Stimulated activated CD8-positive, alpha-beta memory T cell treated with anti-CD3 and anti-CD28 coated beads, Interleukin-2, amount 100 ng/mL, for 1 hour (primary cell): ENCODE measurements at places on chromosomes 12 and 14.

- peak; percentile 35 for DNase-seq
Measured at GRCh38 chr12:106903241-106903945, 52.3 kb upstream of the TMEM263 start.

GRCh38 chr14:75917322-75917945 is 64.4 kb downstream of the TGFB3 start:
- no peak for DNase-seq

DNA sequence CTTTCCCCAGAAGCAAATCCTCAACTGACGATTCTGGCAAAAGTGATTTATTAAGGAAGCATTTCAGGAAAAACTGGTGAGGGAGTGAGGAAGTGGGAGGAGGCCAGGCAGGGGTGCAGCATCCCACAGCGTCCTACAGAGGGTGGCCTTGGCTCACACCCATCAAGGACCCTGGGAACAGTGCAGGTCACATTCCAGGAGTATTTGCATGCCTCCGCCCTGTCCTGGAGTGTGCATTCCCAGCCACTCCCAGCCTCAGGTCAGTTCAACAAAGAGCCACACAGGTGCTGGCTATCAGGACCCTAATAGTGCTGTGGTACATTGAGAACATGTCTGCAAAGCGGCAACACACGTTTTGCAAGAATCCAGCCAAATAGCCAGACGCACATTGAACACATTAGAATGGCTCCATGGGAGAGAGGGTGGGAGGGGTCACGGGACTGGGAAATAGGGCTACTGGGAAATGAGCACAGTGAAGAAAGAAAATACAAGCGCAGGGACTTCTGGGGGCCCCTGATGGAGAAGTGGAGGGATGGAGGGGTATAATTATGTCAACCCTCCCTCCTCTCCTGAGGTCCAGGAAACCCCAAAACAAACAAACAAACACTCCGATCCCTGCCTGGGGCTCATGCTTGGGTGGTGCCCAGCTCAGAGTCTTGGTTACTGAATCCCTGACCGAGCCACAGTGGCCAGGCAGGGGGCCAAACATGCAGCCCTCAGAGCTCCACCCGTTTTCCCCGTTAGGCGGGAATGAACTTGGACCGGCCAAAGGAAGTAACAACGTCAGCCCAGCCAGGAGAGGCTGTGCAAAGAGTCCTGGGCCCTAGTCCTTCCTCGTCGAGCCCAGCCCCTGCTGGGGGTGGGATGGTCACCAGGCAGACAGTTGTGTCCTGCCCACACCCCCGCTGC is 36.5 kb downstream of the CMKLR1 start:
- DNase-seq = no peak

GRCh38 chr14:102256716-102257115 is 48.2 kb downstream of the MOK start:
- no peak for DNase-seq

DNA sequence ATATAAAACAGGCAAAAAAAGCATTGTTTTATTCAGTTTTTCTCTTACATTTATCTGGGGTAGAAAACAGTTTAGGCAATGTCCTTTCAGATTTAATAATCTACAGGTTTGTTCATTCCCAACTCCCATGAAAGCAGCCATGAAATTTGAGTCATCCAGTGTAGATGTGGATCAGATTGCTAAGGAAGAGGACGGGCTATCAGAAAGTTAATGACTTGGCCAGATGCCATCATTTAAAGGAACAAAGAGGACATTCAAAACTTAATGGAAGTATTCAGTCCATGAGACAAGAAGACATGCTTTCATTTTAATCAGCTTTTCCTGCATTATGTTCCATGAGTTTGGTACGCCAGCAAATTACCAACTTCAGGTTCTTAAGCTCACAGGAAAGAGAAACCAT is 31.1 kb upstream of the POC1B start:
- no peak for DNase-seq

- no peak for DNase-seq
Measured at GRCh38 chr14:61145034-61145902, 135.9 kb downstream of the TMEM30B start.

- no peak for DNase-seq
Measured at GRCh38 chr12:8816448-8817050, 5.9 kb upstream of the A2ML1 start.

- DNase-seq = no peak
Measured at GRCh38 chr12:111363578-111363977, 5.3 kb downstream of the PHETA1 start.

- DNase-seq = no peak
Measured at GRCh38 chr14:67263499-67264149, 22.4 kb downstream of the PALS1 start.

DNA sequence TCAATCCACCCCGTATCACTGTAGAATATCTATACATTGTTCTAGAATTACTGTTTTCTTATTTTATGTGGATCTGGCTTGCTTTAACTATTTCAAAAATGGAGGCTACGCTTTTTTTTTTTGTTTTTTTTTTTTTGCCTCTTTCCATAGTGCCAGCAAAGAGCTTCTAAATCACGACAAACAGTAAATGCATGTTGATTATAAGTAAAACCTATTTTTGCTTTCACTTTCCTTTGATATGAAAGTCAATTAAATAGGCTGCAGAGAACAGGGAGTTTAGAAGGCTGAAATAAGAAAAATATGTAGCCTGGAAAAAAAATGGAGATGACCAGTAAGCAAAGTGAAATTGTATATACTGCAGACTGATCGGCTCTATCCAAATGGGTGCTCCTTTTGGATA is 112.3 kb upstream of the AMIGO2 start:
- DNase-seq = no peak

GRCh38 chr14:64340560-64341196 is 46.5 kb upstream of the ESR2 start:
- no peak for DNase-seq

DNA sequence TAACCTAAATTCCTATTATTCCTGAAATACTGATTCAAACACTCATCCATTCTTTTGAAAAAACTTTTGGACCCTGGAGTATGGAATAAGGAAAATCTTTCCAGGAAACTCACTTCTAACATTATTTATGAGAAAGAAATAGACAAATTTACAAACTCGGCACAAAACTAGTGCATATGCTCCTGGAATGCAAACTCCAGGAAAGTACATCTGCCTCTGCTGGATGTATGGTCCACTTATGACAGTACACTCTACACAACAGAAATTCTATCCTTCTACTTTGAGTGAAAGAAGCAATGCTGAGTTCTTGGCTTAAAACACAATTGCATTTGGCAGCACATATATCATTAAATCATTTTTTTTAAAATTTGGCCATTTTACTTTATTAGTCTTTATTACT is 700.5 kb upstream of the STXBP6 start:
- DNase-seq = no peak

GRCh38 chr12:110577864-110578693 is 5.0 kb downstream of the PPTC7 start:
- no peak for DNase-seq

GRCh38 chr14:35223927-35224326 is 68.3 kb upstream of the PSMA6 start:
- DNase-seq = no peak

DNA sequence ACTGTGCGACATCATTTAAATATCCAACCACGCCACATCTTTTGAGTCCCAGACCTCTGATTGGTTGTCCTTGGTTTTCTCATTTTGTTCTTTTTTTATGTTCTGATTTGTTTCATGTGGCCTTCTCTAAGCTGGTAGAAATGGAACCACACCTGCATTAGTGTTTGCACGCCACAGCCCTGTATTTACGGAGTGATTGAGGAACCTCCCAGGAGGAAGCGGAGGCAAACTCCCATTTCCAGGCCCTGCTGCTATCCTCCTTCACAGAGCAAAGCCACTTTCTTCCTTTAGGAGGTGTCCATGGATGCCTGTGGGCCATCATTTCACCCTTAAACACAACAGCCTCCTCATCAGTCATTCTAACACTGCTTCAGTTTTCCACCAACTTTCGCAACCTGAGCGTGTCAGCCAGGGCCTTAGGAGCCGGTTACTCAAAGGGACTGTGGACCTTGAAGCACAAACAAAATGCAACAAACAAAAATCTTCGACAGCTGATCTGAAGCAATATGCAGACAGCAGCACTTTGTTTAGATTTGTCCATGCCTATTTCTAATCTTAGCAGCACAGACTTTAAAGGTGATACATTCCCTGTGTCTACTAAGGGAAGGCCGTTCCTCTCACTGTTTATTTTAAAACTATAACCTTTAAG is 1258.1 kb upstream of the TMEM132C start:
- no peak for DNase-seq

- peak; percentile 36 for DNase-seq
Measured at GRCh38 chr12:104720339-104721038, 237.6 kb downstream of the SLC41A2 start.

DNA sequence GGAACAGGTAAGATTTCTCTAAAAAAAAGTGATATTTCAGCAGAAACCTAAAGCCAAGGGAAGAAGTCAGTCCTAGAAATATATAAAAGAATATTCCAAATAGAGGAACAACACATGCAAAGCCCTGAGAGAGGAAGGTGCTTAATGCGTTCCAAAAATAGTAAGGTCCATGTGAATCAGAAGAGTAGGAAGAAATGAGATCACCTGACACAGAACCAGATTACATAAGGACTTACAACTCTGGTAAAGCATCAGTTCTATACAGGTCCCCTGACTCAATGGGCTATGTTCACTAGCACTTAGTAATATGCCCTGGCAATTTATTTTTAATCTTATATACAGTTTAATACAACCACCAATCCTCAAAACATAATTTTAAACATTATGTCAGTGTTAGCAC is 30.0 kb downstream of the SENP1 start:
- DNase-seq = no peak

- peak; percentile 68 for DNase-seq
Measured at GRCh38 chr12:123601602-123602489, at the start of gene DDX55. DDX55 (plus strand) TSS chr12:123602099; CDS start chr12:123602149, 50 bp downstream.

DNA sequence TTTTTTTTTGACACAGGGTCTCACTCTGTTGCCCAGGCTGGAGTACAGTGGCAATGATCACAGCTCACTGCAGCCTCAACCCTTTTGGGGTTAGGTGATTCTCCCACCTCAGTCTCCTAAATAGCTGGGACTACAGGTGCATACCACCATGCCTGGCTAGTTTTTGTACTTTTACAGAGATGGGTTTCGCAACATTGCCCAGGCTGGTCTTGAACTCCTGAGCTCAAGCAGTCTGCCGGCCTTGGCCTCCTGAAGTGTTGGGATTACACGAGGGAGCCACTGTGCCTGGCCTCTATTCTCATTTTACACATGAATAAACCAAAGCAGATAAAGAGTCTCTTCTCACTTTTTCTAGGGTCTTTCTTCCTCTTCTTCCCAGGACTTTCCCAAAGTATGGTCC is 3.2 kb downstream of the TOMM20L start:
- DNase-seq = no peak

DNA sequence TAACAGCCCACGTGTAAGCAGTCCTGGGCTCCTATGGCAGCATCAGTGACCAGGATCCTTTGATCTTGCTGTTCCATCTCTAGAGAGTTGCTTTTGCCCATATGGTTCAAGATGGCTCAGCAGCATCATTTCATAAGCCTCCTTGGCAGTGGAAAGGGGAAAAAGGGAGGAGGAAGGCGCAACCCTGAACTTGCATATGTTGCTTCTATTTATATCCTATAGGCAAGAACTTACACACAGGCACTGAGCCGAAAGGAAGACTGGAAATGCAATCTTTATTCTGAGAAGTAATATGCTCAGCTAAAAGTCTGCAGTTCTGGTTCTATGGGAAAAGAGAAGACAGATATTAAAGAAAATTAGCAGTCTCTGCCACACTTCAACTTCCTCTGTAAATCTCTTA is 167.7 kb upstream of the PLXNC1 start:
- no peak for DNase-seq

DNA sequence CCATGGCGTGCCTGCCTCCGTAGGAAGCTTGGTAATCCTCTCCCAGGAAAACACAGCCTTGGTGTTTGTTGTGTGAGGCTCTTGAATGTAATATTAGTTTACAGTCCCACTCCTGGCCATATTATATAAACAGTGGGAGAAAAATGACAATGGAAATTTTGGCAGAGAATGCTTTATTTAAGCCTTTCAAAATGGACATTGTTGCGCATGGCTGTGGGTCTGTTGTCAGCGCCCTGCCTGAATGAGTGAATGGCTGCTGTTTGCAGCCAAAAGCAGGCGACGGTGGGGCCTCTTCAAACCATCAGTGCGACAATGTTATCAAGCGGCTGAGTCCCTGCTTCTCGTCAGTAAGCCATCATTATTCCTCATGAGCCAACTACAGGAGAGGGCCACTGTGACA is 201.8 kb upstream of the RMST start:
- no peak for DNase-seq

- DNase-seq = no peak
Measured at GRCh38 chr12:49932533-49933130, 17.9 kb upstream of the AQP2 start.

- no peak for DNase-seq
Measured at GRCh38 chr14:33017016-33017415, 78.3 kb downstream of the NPAS3 start.

DNA sequence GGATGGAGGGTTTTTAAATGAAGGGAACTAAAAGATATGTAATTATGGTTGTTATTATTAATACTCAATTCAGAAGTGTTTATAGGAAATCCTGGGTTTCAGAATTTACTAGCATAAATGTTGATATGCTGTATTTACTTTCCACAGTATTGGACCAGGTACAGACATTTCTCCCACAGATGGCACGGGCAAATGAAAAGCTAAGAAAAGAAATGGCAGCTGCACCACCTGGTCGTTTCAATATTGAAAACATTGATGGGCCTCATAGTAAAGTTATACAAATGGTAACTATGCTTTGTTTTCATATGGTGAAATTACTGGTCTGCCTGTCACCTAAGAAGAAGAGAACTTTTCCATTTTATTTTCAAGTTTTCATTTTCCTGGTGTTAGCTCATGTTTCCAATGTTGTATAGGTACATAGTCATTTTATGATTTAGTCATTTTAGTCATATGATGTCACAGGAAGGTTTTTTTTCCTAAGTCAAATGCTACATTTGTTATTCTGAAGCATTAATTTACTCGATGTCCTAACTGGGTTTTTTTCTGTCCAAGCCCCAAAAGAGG is 5.5 kb downstream of the NOPCHAP1 start:
- no peak for DNase-seq

DNA sequence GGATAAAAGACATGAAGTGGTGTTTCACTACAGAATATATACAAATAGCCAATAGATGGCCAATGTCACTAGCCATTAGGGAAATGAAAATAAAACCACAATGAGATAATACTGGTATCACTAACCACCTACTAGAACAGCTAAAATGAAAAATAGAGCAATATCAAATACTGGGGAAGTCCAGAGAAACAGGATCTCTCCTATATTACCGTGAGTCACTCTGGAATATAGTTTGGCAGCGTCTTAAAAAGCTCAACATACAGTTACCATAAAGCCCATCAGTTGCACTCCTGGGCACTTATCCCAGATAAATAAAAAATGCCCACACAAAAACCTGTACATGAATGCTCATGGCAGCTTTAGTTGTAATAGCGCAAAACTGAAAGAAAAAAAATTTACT is 101.7 kb downstream of the TMTC1 start:
- no peak for DNase-seq
